RKO (cell line): ENCODE measurements at places on chromosomes 12 and 14.

DNA sequence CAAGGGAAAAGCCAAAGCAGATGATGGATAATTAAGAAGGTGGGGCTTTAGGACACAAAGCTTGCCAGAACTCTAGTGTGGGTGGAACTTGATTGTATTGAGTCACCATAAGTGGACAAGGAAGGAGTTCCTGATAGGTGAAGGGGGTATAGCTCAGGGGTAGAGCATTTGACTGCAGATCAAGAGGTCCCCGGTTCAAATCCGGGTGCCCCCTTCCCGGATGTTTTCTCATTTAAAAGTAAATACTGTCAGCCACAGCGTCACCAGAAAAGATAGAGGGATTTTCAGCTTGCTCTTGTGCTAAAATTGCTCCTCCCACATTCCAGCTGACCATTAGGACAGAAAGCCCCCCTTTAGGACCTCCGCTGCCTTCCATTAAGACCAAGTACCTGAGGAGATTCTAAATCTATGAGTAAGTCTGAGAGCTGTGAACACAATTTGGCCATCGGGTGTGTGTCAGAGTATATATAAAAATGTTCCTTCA lies 36.6 kb downstream of the DCAF4 start:
- peak; percentile 83 for DNase-seq

DNA sequence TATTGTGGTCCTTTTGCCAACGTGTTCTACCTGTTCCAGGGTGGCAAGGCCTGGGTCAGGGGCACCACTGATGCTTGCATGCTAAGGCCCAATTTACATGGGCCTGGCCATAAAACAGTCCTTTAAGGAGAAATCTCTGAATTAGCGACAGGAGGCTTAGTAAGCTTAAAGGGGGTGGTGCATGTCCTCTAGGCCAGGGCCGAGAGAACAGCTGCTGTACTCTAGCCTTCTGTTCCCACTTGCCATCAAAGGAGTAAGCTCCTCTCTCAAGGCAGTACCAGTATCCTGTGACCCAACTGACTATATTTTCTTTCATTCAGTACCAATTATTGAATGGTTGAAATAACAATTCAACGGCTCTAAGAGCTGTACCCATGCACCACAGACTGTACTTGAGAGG lies 67.7 kb upstream of the ZDHHC17 start:
- no peak for DNase-seq

DNA sequence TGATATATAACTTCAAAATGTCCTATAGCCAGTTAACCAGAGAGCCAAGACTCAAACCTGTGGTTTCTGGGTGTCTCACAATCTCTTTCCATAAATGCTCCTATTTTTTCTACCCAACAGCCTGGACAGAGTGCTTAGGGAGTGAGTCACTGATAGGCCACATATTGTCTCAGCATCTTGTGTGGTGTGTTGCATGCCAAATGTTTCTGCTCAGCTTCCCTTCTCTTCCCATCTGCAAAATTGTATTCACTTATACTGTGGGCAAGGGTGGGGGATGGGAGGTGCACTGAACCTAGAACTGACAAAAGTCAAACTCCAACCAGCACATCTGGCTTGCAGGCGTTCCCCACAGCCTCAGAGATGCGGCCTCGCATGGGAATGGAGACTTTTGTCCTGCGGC lies 123.3 kb downstream of the KCNA5 start:
- no peak for DNase-seq

DNA sequence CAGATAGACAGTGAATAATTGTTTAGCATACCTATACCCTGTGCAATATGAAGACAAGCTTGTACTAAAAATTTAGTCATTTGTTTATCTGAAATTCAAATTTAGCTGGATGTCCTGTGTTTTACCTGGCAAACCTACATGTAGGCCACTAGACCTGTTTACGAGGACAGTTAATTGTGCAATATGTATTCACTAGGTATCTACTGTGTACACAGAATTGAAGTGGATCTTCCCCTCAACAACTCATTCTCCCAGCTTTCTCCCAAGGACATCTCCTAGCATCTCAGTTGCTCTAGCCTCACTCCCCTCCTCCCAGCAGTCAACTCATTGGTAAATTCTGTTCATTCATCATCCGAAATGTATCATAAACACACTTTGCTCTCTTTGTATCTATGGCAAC lies 25.3 kb downstream of the AK7 start:
- no peak for DNase-seq

DNA sequence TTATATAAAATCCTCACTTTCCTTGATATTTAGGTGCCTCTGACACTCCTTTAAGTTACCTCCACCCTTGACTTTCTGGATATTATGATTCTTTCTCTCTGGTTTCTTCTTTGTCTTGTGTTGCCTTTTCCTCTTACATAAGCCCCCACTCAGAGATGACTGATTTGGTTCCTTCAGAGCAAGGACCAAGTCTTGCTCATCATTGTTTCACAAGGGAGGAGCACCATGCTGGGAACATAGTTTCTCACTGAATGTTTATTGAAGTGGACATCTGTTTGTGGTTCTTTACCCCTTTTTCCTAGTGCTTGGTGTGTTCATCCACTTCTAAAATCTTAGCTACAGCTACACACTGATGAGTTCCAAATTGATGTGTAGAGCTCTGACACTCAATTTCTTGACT lies 161.3 kb upstream of the PTPRQ start:
- no peak for DNase-seq

GRCh38 chr12:5102261-5102789 lies 58.6 kb downstream of the KCNA5 start:
- DNase-seq, result no peak

GRCh38 chr12:69433653-69434052 lies 36.5 kb upstream of the FRS2 start:
- no peak for DNase-seq

DNA sequence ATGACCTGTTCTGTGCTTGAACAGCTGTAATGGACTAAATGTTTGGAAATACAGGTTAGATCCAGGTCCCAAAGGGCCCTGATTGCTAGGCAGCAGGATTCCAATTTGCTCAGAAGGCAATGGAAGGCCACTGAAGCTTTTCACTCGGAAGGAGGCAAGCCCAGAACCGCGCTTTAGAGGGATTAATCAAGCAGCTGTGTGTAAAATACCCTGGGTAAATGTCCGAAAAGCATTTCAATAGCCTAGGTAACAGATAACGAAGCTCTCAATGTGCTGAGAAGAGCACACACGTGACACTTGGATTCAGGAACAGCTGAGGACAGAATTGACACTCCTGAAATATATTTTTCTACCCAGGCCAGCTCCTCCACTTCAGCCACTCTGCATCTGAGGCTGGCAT lies 436.1 kb downstream of the TMEM132D start:
- no peak for DNase-seq

DNA sequence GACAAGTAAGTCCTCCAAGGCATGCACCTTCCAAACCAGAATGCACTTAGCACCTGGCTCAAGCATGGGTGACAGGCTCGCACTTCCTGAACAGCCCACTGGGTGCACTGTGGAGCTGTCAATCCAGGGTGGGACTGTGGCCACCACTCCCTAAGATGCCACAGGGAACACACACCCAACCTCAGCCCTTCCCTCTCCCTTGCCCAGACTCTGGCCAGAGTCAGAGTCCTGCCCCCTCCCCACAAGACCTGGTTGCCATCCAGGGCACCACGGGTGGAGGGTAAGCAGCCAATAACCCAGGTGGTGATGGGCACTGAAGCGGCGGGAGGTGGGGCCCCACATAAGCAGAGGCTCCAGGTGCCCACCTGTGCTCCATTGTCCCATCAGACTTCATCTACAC lies 160.6 kb downstream of the MYRFL start:
- peak; percentile 45 for DNase-seq

DNA sequence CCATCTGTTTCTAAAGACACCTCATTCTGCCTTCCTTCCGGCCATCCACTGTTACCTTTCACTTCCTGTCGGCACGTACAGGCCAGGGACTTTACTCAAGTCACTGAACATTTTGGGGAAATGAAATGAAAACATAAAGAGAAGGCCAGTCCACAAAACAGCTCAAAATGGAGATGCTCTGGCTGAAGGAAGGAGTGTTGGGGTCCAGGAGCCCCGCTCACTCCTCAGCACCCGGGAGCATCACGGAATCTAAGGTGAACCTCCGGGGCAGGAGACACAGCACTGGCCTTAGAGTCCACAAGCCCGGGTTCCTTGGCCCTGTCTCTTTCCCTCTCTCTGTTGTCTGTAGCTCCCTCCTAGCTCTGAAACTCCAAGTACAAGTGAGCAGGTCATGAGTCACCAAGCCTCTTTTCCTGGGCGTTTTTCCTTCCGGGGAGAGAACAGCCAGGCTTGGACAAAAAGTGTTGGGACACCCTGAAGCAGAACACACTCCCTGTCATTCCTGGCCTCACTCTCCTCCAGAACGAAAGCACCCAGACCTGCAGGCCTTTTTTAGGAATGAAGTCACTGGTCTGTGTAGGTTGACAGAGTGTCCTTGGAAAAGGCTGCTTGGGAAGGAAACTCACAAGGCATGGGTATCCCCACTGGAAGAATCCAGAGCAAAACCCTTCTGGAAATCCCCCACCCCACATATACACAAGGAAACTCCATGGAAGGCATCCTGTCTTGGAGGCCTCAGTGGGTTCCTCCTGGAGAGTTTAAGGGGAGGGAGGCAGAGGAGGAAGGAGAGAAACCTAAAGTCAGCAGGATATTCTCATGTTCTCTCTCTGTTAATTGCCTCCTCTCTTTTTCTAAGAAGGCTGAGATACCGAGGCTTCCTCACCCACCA lies 245.3 kb downstream of the ZFP36L1 start:
- peak; percentile 93 for DNase-seq

- DNase-seq, result peak; percentile 13
Observed at GRCh38 chr12:58575256-58575655, 345.0 kb downstream of the LRIG3 start.

DNA sequence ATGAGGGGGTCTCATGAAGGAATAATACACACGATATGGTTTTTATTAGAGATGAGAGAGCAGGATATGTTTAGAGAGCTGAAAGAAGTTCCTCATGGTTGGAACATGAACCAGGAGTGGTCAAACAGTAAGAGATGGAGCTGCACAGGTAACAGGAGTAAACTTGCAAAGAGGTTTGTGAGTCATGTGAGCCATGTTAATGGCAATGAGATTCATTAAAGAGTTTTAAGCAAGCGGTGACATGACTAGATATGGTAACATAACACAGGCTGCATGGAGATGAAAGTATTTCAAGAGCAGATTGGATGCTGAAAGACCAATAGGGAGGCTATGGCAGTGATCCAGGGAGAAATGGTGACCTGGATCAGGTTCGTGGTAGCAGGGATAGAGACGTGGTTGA lies 62.6 kb upstream of the SSTR1 start:
- DNase-seq, result no peak

- DNase-seq, result no peak
Observed at GRCh38 chr12:110050927-110051326, 2.6 kb upstream of the C12orf76 start.
